ENCODE measurements at places on chromosomes 5 and 9.

GRCh38 chr9:4581035-4581760 lies 80.9 kb upstream of the PLPP6 start:
- DNase-seq: no peak

DNA sequence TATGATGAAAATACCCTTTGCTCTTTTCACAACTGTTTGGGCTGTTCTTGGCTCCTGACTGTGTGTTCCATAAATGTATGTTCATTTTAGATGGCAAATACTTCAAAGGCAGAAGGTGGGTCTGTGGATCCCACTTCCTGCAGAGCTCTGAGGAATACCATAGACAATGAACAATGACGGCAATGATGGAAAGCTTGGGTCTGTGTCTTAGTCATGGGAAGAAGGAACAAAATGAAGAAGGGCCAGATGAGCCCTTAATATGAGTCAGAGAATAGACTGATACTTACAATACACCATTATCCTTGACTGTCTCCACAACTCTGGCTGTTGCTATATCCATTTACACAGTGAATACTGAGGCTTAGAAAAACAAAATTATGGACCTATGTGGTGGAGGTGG lies 126.0 kb downstream of the SLIT3 start:
- no peak for DNase-seq

DNA sequence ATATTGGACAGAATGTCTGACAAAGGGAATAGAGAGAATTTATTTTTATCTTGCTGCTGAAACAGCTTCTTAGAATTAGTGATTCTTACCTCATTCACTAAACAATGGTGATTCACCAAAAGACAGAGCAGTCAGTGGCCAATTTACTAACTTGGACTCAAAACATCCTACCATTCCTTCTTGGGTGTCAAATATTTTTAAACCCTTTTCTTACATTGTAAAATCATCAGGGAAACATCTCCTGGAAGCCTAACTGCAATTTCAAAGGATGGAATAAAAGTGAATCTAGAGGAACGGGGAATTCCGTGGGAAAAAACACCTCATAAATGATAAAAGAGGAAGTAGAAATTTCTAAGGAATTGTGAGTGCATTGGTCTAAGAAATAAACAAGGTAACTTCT lies 97.7 kb downstream of the LHFPL2 start:
- no peak for DNase-seq

DNA sequence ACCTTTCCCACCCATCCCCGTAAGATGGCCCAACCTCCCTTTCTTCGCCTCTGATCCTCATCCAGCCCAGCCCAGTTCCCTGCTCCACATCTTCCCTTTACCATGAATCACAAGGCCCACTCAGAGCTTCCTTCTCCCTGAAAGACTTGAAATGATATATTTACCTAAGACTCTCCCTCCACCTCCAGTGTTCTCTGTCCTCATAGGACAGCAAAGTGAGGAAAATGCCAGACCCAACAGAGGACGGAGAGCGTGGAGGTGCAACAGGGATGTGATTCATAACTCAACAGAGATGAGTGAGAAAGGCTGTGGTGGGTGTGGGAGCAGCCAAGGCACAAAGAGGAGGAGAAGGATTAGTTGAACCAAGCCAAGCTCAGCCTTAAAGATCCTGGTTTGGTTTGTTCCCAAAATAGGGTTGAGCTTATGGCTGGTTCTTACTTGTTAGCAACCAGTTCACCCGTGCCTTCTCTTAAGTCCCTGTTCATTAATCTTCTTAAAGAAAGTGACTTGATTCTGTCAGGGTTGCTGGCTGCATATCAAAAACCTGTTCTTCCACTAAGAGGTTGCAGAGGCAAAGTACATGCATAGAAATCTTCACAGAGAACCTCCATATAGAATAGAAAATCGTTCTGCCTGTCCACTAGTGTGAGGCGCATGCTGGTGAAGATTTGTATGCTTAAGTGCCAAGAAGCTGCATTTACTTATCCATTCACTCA lies 183.2 kb downstream of the ACTL7B start:
- DNase-seq: no peak

DNA sequence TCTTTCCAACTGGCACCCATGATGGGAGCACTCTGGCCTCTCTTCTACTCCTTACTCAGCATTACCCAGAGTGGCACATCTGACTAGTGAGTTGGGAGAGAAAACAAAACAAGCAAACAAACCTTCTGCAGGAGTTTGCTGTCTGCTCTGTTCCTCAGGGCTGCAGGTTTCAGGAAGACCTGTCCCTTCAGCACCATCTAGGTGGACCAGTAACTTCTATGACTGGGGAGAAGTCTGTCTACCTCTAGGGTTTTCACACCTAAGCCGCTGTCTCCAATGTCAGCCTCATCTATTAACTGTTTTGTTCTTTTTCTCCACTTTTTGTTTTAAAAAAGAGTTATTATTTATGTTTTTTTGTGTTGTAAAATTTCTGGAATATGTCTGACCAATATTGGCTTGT lies 58.7 kb downstream of the RAB3C start:
- DNase-seq: no peak

Measured in stimulated activated CD4-positive, alpha-beta T cell treated with anti-CD3 and anti-CD28 coated beads, Interleukin-4, amount 100 ng/mL, for 48 hours (primary cell).